Hematopoietic multipotent progenitor cell treated with erythropoietin and hydrocortisone succinate and interleukin-3 and kit ligand, for 6 days (in vitro differentiated cells): ENCODE measurements at places on chromosomes 4 and X.
A peak's percentile ranks its signal among the peaks of the same experiment; 100 is the strongest.

DNA sequence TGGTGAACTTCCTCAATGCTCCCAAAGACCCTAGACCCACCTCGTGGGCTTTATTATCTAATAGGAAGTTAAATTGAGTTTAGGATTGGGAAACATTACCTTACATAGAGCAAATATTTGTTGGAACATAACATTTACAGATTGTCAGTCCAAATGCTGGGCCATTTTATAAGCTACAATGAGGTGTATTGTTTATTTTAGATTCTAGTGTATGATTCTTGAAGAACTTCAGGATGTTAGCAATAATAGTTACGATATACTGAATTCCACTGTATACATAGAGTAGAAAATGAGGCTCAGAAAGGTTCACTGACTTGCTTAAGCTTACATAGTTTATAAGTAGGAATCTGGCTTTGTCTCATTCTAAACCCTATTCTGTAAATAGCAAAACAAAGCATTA, 37.4 kb downstream of the PAQR3 start:
- DNase-seq: no peak

- no peak for DNase-seq
Observed at GRCh38 chr4:85928775-85929591, 430.9 kb downstream of the MAPK10 start.

- no peak for DNase-seq
Observed at GRCh38 chrX:46770817-46771163, 11.9 kb upstream of the SLC9A7 start.

GRCh38 chr4:47239649-47240048, 208.3 kb downstream of the GABRB1 start:
- no peak for DNase-seq

- DNase-seq: no peak
Observed at GRCh38 chr4:115671581-115671980, 558.2 kb upstream of the NDST4 start.

GRCh38 chrX:75989806-75990590, 182.9 kb upstream of the PBDC1 start:
- no peak for DNase-seq

GRCh38 chrX:4094926-4095325, 381.5 kb upstream of the PRKX start:
- no peak for DNase-seq

DNA sequence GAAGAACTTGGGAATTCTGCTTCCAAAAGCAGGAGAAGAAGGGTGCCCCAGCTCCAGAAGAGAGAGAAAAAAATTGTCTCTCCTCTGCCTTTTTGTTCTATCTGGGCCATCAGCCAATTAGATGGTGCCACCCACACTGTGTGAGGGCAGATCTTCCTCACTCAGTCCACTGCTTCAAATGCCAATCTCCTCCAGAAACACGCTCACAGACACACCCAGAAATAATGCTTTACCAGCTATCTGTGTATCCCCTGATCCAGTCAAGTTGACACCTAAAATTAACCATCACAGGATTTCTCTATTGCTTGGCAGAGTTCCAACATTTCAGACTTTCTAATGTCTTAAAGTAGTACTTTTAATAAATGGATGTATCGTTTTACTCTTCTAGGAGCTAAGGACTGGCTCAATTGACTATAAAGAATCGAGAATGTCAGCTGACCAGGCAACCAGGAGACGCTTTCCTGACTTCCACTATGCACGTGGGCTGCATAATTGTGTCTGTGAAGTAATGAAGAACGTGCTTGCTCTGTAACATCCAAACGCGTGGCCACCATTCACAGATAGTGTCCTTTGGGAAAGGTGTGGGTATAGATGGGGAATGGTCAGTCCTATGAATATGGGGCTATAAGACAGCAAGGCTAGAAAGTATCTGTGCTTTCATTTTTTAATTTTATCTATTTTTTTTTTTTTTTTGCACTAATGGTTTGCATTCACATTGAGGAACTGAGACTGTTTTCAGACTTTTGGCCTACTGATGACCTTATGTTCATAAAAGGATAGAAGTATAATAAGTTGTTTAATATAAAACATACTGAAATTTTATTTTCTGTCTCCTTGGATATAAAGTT, 9.9 kb upstream of the SMIM20 start:
- peak; percentile 73 for DNase-seq

DNA sequence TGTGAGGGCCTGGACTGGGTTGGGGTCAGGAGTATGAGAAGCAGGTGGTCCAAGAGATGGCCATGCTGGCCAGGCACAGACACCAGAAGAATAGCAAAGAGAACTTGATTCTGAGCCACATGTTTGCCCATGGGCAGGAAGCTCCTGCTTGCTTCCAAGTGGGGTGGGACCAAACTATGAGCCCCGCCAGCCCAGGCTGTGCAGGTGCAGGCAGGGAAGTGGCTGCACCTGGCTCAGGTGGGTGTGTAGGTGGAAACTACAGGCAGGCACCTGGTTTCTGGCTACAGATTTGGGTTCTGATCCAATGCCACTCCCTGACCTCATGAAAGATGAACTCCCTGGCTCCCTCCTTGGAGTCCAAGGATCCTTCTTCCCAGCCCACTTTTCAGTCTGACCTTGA, 207.9 kb upstream of the KLF3 start:
- no peak for DNase-seq

- no peak for DNase-seq
Observed at GRCh38 chr4:15349531-15349935, 78.3 kb upstream of the C1QTNF7 start.

DNA sequence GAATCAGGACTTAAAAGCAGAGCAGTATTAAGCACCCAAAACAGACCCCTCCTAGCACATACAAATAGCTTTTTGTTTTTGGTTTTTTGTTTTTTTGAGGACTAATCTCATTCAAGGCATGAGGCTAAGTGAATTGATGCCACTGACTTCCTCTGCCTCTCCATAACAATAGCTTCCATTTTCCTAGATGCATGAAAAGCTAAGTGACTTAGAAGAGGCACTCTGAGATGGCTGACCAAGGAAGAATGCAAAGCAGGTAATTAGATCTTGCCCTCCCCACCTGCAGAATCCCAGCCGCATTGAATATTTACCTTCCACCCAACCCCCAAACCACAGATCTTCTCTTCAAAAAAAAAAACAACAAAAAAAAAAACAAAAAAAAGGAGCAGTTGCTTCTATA, 7.4 kb upstream of the KDR start:
- no peak for DNase-seq

DNA sequence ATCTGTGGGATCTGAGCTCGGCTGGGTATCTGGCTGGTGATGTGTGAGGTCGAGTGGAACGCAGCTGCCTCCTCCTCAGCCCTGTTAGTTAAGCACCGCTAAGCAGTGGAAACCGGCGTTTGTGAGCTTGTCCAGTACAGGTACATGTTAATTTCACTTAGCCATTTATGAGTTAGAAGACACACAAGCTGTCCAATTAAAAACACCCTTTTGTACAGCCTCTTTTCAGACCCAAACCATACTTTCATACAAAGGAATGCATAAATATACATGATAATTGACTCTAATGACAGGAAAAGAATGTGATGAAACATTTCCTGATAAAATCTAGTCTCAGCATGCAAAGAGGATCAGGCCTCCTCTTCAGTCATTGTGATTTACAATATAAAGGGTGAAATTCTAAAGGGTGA, 163.6 kb upstream of the FAT1 start:
- no peak for DNase-seq

- DNase-seq: peak; percentile 42
Observed at GRCh38 chr4:61143461-61143860, 56.7 kb upstream of the ADGRL3 start.

- no peak for DNase-seq
Observed at GRCh38 chrX:146581981-146582712, 227.4 kb upstream of the CXorf51B start.

GRCh38 chr4:150126201-150126863, 48.1 kb downstream of the DCLK2 start:
- DNase-seq: peak; percentile 7

GRCh38 chr4:110769578-110769977, 146.7 kb upstream of the PITX2 start:
- DNase-seq: no peak

- DNase-seq: peak; percentile 70
Observed at GRCh38 chr4:1767770-1768366, 25.2 kb upstream of the FGFR3 start.

DNA sequence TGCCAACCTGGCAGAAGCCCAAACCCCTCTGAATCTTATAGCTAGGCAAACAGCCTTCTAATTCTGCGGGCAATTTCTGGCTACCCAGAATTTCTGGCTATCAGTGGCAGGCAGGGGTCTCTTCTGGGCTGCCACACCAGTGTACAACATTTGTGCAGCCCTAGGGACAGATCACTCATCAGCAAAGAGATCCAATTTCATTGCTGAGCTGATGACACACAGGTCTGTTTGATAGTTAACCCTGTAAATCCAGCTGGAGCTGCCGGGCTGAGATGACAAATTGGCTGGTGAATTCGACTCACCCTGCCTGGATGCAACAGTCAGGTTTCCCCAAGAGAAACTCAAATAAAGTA, 2.4 kb downstream of the MID1 start:
- no peak for DNase-seq

DNA sequence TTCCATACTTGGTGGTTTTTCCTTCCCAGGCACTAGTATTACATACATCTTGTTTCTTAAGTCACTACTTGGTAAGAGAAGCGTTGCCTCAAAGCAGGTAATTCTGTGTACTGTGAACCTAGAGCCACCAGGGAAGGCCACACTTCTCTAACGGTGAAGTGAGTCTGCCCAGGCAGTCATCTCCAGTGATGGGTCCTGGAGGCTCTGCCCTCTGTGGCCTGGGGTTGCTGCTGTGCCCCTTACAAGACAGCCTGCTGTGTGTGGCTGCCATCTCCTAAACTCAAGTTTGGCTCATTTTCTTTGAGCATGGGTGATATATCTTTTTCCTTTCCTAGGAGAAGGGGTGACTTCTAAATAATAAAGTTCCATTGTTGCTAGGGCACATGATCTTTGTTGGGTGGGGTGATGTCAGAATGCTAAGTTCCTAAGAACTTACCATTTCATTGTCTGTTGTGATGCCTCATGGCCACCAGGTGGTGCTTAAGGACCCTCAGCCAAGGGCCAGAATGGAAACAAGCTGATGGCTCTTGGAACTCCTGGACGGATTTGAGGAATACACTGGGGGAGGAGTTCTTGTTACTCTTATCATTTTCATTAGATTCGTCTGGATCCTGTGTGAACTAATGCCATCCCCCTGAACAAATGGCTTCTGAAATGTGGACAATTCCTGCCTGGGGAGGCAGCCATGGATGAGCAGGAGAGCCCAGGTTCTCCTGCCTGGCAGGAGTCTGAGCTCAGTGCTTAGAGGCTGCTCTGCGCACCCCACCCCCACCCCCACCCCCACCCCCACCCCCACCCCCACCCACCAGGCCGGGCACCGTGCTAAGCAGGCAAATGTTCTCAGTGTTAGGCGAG, 41.1 kb upstream of the WDR1 start:
- DNase-seq: peak; percentile 84

GRCh38 chrX:68304602-68305001, 128.7 kb downstream of the OPHN1 start:
- DNase-seq: no peak

DNA sequence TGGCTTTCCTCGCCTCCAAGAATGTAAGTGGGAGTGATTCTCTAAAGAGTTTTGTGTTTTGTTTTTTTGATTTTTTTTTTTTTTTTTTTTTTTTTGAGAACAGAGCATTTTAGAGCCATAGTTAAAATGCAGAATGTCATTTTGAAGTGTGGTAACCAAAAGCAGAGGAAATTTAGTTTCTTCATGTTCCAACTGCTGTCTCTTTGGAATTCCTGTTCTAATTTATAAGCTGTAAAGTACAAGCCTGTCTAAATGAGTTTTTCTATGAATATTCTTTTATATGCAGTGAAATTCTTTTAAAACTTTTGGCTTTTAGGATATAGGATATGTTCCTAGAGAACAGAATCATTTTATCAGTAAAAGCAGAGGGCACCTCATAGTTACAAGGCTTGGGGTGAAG, 74.2 kb downstream of the KIT start:
- no peak for DNase-seq

- DNase-seq: no peak
Observed at GRCh38 chr4:5398056-5398455, 310.3 kb downstream of the EVC2 start.

DNA sequence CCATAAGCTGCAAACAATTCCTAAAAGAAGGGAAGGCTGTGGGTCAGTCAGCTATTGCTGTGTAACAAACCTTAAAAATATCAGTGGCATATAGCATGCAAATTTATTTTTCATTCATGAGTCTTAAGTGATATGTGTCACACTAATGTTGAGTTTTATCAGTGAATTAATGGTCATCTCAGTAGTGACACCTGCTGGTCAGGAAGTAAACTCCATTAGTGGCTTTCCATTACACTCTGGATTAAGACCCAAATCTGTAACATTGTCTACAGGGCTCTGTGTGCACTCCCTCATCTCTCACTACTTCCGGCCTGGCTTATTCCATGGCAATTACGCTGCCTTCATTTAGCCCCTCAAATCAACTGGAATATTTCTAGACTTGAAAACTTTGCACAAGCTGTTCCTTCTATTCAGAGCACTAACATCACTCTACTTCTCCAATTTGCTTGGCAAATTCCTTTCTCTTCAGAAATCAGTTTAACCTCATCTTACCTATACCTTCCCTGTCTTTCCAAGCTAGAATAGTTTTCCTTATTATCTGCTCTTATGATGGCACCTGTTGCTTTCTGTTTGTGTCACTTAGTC, 217.3 kb upstream of the TAPT1 start:
- peak; percentile 77 for DNase-seq

GRCh38 chr4:47551682-47552081, 66.6 kb downstream of the ATP10D start:
- DNase-seq: no peak
